ENCODE measurements at places on chromosomes 11 and 22.

GRCh38 chr11:1506981-1507380 is 20.4 kb upstream of the MOB2 start:
- no peak for DNase-seq

GRCh38 chr11:105124756-105125155 is 14.8 kb downstream of the CARD18 start:
- no peak for DNase-seq

DNA sequence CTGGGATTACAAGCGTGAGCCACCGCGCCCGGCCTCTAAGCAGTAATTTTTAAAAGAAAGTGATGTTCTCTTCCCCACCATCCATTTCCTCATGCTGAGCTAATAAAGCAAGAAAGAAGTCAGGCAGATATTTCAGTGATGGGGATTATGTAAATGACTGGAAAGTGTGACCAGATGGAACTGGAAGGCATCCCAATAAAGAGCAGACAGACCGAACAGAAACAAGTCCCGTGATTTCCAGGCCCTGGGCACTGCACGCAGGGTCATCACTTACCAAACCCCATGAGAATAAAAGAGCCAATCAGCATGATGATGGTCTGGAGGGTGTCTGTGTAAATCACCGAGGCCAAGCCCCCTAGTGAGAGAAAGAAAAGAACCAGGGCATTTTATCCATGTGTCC is 18.2 kb downstream of the SLC5A4 start:
- no peak for DNase-seq

GRCh38 chr22:44586999-44587736 is 89.1 kb upstream of the RTL6 start:
- no peak for DNase-seq

- DNase-seq, result no peak
Observed at GRCh38 chr11:45733176-45733575, 67.8 kb upstream of the CHST1 start.

DNA sequence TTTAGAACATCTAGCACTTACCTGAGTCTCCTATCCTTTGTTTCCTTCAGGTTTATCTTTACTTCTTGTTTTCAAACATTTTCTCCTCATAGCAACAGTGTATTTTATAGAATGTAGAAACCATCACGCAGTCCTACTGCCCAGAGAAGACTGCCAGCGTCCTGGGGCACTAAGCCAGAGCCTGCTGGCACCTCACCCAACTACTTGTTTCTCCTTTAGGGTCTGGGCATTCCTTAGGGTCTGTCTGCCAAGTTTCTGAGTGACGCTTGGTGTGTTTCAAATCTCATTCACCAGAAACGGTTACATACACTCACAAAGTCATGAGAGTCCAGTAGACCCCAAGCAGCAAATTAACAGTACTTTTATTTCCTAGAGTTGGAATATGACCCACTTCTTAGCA is 49.6 kb upstream of the SLC25A1 start:
- DNase-seq, result no peak

DNA sequence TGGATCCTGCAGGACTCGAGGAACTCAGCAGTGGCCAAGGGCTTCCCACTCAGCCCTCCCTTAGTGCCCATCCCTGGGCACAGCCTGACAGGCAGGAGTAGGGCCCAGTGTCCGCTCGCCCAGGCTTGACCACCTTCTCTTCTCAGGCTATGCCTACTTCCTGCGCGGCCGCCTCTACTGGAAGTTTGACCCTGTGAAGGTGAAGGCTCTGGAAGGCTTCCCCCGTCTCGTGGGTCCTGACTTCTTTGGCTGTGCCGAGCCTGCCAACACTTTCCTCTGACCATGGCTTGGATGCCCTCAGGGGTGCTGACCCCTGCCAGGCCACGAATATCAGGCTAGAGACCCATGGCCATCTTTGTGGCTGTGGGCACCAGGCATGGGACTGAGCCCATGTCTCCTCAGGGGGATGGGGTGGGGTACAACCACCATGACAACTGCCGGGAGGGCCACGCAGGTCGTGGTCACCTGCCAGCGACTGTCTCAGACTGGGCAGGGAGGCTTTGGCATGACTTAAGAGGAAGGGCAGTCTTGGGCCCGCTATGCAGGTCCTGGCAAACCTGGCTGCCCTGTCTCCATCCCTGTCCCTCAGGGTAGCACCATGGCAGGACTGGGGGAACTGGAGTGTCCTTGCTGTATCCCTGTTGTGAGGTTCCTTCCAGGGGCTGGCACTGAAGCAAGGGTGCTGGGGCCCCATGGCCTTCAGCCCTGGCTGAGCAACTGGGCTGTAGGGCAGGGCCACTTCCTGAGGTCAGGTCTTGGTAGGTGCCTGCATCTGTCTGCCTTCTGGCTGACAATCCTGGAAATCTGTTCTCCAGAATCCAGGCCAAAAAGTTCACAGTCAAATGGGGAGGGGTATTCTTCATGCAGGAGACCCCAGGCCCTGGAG is 3.3 kb upstream of the SMARCB1 start:
- DNase-seq, result no peak

- DNase-seq, result no peak
Observed at GRCh38 chr11:121018746-121019145, 5.2 kb upstream of the TBCEL start.

DNA sequence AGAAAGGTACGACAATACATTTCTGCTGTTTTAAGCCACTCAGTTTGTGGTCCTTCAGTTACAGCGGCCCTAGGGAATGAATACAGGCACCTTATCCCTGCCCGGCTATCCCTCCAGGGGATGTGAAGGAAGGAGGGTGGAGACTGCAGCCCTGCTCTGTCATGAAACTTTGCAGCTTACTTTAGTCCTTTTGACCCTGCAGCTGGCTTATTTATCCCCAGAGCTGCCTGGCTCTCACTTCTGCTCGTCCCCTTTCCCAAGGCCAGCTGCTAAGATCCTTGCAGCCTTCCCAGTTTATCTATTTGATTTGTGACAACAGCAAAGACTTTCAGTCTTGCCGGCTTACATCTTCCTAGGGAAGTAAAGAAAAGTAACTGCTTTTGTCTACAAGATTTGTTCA is 55.2 kb downstream of the SC5D start:
- DNase-seq, result no peak

DNA sequence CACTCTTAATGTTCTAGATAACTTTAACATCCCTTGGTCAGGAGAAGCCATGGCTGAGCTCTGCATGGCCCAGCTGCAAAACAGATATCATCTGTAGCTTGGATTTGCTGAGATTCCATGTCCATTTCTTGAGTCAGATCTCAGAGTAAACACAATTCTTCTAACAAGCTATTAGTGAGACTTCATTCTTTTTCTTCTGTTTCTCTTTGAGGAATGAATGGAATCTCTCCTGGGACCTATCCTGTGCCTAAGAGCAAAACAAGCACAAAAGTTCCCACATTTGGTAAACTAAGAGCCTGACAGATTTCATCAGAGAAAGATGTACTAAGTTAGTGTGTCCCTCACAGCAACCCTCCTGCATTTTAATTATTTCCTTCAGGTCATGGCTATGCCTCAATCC is 142.8 kb downstream of the MAML2 start:
- DNase-seq, result no peak

DNA sequence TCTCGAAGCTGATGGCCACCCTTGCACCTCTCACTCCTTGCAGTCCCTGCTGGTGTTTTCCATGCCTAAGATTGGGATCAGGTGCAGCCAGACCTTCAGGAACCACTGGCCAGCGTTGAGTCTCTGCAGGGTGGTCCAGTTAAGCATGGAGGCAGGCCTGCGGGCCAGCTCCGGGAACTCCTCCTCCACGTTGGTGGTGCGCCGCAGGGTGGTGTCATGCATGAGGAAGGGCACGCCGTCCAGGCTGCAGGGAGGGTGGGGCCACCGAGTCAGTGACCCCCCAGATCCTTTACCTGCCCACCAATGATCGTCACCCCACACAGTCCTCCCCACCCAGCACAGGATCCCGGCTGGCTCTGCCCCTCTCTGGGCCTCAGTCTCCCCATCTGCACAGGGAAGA is 10.0 kb upstream of the KLHL35 start:
- no peak for DNase-seq

GRCh38 chr11:39365809-39366436 is 2093.5 kb downstream of the LRRC4C start:
- DNase-seq, result peak; percentile 8

DNA sequence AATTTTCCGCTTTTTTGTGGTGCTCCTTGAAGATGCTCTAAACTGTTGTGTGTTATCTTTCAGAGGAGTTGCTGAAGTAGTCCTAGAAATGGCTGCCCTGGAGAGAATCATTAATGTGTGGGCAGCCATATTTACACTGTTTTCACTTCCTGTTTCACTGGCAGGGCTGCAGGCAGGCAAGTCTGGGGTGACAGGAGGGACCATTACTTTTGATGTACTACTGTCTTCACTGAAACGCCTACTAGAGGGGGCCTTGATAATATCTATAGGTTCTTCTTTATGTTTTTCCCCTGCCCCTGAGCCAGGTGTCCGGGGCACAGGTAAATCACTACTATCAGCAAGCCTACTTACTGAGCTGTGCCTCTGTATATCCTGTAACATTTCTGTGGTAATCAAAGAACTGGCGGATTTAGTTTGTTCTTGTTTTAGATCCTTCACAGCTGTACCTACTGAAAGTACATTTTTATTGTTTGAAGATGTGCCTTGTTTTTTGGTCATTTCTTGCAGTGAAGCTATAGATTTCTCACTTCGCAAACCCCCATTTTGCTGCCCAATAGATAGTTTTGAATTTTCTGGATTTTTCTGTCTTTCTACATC is 39.7 kb downstream of the ACAT1 start:
- peak; percentile 22 for DNase-seq

DNA sequence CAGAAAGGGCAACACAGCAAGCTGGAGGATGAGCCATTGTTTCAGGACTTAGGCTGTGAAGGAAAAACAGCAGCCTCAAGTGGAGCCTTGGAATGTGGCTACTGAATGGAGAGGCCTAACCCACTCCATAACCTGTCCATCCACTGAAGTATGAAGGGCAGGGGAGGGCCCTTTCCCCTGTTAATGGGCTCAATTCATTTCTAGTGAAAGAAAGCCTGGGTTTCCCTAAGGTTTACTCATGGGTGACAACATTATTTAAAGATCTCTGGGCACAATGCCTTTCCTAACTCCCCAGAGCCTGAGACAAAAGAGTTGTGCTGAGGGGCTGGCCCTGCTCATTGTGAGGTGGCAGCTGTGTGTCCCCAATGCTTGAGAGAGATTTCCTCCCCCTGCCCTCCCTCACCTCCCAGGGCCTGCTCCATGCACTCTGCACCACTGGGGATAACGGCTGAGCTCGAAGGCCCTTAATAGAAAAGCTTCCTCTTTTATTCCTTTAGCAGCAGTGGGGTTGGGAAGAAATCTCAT is 83.8 kb downstream of the ME3 start:
- no peak for DNase-seq

DNA sequence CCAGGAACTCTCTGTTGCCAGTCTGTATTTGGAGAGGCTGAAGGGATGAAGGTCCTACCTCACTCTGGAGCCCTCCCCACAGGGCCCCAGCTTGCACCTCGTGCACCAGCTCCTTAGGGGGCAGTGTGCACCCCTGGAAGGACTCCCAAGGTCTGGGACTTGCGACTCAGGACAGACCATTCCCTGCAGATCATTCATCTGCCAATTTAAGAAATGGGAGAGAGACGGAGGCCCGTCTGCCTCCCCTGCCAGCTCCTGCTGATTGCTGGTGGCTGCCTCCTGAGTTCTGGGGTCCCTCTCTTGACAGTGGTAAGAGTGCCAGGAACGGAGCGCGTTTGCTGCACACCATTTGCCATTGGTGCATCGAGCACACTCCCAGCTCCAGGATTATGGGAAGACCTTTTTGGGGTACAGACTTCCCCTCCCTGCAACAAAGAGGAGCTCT is 27.4 kb upstream of the MALAT1 start:
- peak; percentile 79 for DNase-seq

- no peak for DNase-seq
Observed at GRCh38 chr11:62431171-62431901, 12.5 kb downstream of the SCGB1A1 start.

DNA sequence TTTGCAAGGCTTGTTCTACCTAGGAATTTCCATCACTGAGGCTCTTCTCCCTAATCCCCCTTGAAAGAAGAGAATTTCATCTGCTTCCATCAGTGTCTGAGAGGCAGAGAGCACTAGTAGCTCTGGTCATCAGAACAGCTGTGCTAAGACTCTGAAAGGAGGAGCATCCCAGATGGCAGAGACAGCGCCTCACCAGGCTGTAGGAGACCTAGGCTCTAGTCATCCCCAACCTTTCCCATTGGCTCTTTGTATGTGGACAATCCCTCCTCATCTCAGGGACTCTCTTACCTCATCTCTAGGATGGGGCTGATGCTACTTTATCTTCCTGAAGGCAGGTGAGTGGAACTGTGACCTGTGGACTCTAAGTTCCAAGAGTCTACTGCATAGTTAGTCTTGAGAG is 8.8 kb upstream of the OR9I1 start:
- no peak for DNase-seq

- no peak for DNase-seq
Observed at GRCh38 chr11:113189909-113190667, 124.3 kb upstream of the TTC12 start.

GRCh38 chr11:45042560-45042959 is 91.9 kb upstream of the TP53I11 start:
- DNase-seq, result no peak

- no peak for DNase-seq
Observed at GRCh38 chr11:44630511-44631210, 65.2 kb downstream of the CD82 start.

- no peak for DNase-seq
Observed at GRCh38 chr11:15258433-15259165, 143.9 kb downstream of the INSC start.

DNA sequence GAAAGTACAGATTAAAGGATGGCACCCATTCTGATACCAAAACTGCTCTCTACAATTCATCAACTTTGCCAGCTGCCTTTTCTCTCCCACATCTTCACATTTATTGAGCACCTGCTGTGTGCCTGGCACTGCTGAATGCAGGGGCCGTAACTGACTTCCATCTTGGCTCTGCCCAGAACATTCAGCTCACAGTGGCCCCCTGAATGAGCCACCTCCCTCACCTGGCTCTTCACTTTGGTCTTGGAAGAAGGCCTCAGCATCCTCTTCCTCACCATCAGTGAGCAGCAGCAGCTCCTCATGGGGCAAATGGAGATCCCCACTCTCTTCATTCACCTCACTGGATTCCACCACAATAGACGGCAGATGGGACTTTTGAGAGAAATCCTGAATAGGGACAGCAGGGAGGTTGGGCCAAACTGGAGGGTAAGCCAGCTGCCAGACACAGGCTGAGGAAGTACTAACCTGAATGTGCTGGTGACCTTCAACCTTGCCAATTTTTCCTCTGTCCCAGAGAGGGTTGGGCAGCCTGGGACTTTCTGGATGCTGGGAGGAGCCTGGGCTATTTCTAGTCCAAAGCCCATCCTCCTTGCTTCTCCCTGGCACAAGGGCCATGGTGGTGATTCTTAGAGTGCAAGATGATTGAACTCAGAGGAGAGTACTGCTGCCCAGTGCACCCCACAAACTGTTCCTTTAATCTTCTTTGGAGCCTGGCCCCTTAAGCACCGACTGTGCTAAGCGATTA is 1.9 kb upstream of the UQCC3 start:
- no peak for DNase-seq

DNA sequence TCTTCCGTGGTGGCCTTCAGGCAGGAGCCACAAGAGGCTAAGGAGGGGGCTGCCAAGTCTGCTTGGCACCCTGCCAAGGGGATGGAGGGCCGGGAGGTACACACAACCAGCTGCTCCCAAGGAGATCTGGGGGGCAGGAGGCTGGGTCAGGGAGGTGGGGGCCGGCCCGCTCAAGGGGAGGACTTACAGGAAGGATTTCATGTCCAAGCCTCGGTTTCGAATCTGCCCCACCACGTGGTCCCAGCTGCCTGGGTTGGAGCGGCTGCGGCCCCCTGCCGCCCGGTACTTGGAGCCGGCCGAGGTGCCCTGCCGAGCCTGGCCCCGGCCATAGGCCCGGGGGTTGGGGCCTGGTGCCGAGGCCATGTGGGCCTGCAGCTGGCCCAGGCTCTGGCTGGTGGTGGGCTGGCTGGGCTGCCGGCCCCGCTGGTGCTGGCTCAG is 33.5 kb downstream of the LRRC10B start:
- no peak for DNase-seq

All from KBM-7 (cell line).